Large intestine (tissue), 12 donors: ENCODE measurements at places on chromosomes 7 and 10.

DNA sequence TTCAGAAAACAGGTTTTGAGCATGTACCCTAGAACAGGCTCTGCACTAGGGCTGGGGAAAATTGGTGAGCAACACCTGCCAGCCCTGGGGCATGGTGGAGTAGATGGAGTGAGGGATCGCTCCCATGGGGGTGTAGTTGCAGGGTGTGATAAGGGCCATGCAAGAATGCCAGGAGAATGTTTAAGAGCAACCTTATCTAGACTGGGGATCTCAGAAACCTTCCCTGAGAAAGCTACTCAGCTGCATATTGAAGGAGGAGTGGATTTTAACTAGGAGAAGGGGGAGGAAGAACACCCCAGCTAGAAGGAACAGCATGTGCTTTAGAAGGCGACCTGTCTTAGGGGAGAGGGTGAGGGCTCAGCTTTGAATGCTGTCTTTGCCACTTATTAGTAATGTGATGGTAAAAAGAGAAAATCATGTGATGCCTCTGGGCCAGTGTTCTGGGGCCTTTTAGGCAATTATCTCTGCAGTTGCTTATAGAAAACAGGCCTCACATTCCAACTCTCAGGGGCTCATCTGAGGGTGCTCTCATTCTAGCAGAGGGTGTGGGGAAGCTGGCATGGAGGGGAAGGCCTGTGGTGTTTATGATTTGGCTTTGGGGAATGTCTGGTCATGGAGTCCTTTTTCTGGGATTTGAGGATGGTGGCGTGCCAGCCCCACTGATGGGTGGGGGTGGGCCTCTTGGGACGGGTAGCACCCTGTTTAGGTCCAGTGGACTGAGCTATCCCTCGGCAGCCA, 225.4 kb downstream of the BMPER start:
- no peak for DNase-seq

- no peak for DNase-seq
Measured at GRCh38 chr7:74230446-74231231, 20.8 kb downstream of the LAT2 start.

GRCh38 chr7:44498230-44498954, 7.9 kb upstream of the NUDCD3 start:
- no peak for DNase-seq

- no peak for DNase-seq
Measured at GRCh38 chr7:4268040-4268965, 413.8 kb upstream of the FOXK1 start.

- DNase-seq, result no peak
Measured at GRCh38 chr10:103523683-103524082, 30.2 kb downstream of the NEURL1 start.

- no peak for DNase-seq
Measured at GRCh38 chr10:4655879-4656278, 170.1 kb upstream of the AKR1E2 start.

- DNase-seq, result no peak
Measured at GRCh38 chr7:104772405-104773345, 241.3 kb upstream of the KMT2E start.

- DNase-seq, result no peak
Measured at GRCh38 chr7:122694697-122695096, 4.2 kb downstream of the RNF133 start.

- peak; percentile 33 for DNase-seq
Measured at GRCh38 chr7:130875265-130875741, 141.3 kb upstream of the KLF14 start.

DNA sequence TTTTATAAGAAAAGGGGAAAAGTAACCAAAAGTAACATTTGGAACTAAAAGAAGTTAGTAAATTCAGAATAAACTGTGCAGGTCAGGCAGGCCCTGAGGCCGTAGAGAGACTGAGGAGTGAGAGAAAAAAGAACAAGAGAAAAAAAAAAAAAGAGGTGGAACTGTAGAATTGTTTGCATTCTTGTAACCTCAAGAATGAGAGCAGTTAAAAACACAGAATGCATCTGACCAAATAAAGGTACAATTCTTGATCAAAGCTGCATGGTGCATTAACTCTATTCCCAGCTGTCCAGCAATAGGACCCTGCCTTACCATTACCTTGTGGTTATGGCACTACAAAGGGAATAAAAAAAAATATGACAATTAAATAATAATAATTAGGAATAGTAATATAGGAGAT, 170.1 kb upstream of the SEMA3A start:
- DNase-seq, result no peak

- DNase-seq, result no peak
Measured at GRCh38 chr10:33227489-33227888, 107.0 kb downstream of the NRP1 start.

- no peak for DNase-seq
Measured at GRCh38 chr10:16559236-16559773, 37.6 kb upstream of the C1QL3 start.

- no peak for DNase-seq
Measured at GRCh38 chr10:87925570-87925969, 62.1 kb downstream of the PTEN start.

- no peak for DNase-seq
Measured at GRCh38 chr10:33697016-33697415, 362.5 kb upstream of the NRP1 start.

- no peak for DNase-seq
Measured at GRCh38 chr7:17556247-17556956, 257.9 kb downstream of the AHR start.

DNA sequence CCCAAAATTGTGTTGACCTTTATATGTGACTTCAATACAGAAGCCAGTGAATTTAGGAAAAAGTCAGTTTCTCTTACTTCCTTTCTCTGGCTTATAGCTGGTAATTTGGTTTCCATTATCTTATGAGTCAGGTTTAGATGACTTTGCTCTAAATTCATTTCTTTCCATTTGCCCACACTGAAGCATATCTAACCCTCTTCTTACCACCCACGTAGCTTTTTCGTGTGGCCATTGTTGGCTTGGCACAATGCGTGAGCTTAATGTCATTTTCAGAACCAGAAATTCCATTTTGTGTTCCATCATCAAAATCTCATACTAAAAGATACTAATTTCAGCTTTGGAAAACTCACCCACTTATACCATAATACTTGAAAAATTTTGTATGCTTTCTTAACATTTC, 271.2 kb downstream of the INHBA start:
- no peak for DNase-seq

- peak; percentile 79 for DNase-seq
Measured at GRCh38 chr7:55120501-55121198, 101.8 kb downstream of the EGFR start.

DNA sequence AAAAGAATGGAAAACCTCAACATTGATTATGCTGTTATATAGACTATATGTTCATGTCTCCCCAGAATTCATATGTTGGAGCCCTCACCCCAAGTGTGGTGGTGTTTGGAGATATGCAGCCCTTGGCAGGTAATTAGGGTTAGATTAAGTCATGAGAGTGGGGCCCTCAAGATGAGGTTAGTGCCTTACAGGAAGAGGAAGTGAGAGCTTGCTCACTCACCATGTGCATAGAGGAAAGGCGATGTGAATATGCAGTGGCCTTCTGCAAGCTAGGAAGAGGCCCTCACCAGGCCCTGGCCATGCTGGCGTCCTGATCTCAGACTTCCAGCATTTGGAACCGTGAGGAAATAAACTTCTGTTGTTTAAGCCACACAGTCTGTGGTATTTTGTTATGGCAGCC, 14.8 kb downstream of the ZNF33A start:
- DNase-seq, result no peak

GRCh38 chr10:76905251-76905650, 732.4 kb downstream of the KCNMA1 start:
- no peak for DNase-seq

DNA sequence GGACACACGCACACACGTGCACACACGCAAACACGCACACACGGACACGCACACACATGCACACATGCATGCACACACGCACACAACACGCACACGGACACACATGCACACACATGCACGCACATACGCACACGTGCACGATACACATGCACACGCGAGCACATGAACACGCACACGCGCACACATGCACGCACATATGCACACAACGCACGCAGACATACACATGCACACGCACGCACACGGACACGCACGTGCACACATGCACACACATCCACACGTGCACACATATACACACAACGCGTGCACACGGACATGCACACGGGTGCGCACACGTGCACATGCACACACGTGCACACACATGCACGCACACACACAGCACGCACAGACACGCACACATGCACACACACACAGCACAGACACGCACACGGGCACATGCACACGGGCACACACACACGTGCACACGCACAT, 17.3 kb upstream of the GPER1 start:
- no peak for DNase-seq

- peak; percentile 52 for DNase-seq
Measured at GRCh38 chr10:6278519-6279120, 75.9 kb downstream of the PFKFB3 start.

GRCh38 chr10:92014620-92015019, 91.0 kb downstream of the BTAF1 start:
- DNase-seq, result no peak

GRCh38 chr7:80699045-80699638, 60.7 kb downstream of the CD36 start:
- DNase-seq, result peak; percentile 28

DNA sequence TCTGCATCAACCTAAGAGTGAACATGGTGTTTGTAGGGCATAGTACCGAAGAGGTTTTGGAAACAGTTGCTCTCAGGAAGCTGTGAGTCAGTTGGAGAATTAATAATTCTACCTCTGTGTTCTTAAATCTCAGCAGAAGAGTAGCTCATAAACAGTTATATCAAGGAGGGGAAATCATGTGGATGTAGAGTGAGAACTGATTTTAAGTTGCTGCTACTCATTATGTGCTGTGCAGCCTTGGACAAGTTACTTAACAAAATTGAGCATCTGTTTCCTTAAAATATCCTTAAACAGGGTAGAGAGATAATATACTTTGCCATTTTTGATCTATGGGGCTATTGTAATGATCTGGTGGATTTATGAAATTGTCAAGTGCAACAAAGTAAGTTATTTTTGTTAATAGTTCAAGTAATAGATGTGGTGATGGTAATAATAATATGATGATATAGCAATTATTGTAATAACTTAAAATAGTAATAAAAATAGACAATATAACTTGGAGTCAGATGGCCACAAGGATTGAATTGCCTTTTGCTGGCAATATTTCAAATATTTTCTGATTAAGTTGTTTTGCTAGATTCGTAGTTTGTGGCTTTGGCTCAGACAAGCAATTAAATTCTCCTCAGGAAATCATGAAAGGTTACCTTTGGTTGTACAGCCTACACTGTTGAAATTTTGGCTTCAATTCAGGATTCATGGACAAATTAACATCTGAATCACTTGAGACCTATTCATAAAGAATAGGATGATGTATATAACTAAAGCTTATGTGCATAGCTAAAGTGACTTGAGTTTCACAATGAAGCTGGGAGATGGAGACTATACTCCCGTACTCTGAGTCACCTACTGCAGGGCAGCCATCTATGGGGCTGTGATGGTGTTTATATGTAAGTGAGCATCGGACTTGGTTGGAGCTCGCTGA, 228.5 kb downstream of the CDK14 start:
- no peak for DNase-seq

DNA sequence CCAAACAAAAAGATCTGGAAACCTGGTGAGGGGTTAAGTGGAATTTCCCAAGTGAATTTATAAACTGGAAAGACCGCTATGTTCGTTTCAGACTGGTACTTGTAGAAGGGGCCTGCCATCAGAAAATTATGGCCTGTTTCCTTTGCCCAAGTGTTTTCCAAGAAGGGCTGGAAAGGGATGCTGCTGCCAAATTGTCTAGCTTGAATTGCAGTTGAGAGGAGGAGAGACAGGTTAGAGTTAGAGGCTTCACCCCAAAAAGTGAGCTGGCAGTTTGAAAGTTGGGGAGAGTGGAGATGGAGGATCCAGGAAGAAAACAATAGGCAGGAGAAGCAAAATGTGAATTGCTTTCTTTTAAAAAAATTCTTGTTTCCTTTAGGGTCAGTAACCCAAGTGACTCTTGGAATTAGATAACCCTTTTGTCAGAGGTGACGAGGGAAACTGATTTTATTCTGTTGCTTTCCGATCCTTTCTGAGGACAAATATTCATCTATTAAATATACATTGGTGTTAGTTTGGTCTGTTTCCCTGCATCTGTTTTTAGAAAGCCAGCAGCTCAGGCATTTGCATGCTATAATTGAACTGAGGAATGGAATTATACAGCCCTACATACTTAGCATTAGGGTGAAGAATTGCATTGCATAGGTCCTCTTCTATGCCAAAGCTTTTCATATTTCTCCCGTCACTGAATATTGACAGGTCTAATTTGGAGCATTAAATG, 82.5 kb upstream of the PRR15 start:
- DNase-seq, result no peak

DNA sequence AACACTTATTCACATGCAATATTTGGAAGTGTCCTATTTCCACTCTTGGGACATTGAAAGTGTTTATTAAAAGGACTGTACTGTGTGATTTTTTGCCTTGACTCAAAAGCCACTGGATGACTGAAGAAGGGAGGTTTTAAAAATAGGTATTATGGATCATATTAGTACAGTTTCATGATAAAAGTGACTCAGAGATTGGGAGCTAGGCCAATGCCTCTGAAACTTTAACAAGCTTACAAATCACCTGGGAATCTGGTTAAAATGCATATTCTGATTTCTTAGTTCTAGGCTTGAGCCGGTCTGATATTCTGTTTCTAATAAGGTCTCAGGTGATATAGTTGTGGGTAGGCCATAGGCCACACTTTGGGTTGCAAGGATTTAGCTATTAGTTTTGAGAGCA, 191.2 kb downstream of the PLXDC2 start:
- DNase-seq, result no peak

DNA sequence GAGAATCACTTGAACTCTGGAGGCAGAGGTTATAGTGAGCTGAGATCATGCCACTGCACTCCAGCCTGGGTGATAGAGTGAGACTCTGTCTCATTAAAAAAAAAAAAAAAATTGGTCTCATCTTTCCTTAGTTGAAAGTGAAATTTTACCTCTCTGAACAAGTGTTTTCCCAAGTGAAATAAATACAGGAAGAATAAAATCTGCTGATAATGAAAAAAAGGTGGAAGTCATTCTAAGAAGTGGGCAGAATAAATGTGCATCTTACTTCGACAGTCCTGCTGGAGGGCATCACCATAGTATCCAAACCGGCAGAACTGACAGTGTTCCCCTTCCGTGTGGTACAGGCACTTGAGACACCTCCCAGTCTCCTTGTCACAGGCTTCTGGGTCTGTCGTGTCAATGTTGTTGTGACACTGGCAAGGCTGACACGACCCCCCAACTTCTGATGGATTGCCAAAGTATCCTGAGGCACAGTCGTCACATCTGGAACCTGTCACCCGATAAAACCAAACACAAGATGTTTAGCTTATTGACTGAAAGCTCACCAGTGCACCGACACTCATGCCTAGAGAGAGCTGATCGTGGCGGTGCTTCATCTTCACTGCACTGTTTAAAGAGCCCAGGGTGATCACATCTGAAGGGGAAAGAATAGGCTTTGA, 49.6 kb downstream of the LAMB1 start:
- DNase-seq, result no peak

DNA sequence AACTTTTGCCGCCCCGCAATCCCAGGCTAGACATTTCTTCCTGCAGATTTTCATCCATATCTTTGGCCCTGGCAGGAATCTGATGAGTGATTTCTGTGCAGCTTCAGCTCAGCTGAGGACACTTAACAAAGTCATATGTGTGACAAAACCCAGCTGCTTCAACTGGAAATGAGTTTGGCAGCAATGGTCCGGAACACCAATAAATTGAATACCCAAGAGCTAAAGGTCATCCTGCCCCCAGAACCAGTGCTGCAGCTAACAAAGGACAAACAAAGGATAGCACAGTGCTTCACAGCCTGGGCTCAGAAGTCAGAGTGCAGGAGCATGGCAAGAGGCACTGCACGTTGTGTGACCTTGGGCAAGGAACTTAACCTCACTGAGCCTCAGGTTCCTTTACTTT, 40.0 kb upstream of the TRIL start:
- DNase-seq, result no peak

- DNase-seq, result no peak
Measured at GRCh38 chr10:80186364-80187012, 18.8 kb downstream of the ANXA11 start.
